ENCODE measurements at places on chromosomes 7 and 10.

- no peak for DNase-seq
These were observed 87.7 kb downstream of the SEM1 start for GRCh38 chr7:96621932-96622331.

DNA sequence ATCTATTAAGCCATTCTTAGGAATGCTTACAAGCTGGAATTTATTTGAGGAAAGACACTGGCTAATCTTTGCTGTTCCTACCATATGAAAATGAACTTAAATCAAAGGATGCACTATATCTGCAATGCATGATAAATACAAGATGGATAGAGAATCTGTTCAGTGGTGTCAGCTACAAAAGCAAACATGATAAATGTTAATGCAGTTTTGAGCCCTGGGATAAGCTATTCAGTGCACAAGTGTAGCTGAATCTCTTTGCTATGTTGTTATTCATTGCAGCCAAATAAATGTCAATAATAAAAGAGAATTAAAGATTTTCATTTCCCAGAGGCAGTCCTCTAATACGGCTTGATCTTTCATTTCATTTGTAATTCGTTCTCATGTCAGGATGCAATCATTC is 223.8 kb upstream of the KAT6B start:
- DNase-seq: no peak

DNA sequence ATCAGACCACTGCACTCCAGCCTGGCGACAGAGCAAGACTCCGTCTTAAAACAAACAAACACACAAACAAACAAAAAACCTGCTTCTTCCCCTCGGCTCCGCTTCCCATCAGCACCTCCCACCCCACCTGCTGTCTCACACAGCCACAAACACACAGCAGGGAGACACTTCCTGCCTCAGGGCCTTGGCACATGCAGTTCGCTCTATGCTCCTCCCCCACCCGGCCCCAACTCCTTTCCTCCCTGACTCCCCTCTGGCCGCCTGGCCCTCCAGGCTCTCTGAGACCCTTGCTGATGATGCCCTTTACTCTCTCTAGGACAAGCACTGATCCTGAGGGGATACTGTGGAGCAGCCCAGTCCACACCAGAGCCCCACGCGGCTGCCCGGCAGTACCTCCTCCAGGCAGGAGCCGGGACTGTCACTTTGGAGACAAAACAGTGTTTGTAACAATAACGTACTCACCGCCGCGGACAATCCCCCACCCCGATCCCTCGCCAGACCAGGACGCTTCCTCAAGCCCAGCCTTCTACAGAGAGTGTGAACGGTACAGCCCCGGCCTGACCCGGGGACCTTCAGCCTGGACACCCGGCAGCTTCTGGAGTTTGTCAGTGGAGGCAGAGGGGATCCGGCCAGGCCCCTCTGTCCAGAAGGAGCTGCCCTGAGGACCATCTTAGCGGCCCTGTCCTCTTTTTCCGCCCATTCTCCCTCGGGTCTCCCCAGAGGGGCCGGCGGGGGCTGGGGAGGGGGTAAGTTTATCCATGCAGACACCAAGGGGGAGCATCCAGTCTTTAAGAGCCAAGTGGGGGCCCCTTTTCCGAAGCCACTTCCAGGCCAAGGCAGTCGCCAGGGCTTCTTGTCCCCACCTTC is 50.0 kb upstream of the GTF2IRD1 start:
- DNase-seq: no peak

GRCh38 chr7:125568799-125569198 is 639.2 kb upstream of the POT1 start:
- no peak for DNase-seq

DNA sequence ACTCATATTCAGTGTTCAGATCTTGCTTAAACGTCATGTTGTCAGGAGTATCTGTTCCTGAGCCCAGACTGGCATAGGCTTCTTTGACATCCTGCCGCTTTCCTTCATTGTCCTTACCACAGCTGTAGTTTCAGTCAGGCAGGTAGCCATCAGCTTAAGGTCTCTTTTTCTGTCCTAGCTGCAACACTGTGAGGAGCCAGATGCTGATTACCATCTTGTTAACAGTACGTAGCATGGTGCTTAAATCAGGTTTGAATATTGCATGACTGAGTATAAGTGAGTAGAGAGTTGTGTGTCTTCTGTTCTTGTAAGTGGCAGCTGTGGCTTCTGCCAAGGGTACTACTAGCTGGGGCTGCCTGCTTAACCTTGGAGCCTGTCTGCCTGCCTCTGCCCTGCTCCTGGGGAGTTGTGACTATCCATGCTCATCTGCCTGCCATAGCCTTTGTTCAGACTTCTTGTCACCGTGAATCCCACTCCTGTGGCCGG is 92.6 kb downstream of the MAPK8 start:
- no peak for DNase-seq

DNA sequence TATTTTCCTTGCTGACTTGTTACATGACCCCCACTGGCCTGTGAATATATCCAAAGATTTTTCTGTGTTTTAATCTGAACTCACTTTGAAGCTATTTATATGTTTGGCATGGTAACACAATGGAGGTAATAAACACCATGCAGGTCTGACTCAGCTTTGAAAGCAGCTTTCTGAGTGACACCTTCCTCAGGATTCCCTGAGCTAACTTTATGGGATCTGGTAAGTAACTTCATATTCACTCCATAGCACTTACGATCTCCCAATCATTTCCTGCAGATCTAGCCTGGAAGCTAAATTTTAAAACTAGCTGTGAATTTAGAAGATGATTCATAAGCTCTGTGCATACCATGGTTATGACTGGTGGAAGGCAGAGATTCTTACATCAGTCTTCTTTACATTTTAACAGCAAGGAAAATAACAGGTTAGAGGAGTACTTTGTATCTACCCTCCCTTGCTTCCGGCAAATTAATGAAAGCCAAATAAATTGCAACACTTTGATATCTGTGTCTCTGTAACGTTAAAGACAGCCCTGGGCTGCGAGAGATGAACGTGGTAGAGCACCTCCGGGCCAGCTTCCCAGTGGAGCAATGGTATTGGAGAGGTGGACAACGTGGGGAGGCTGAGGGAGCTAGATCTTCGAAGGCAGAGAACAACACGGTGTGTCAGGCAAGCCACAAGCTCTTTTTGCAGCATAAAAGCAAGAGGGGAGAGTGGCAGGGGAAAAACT is 170.2 kb upstream of the KLF14 start:
- no peak for DNase-seq

- DNase-seq: no peak
These were observed 28.1 kb upstream of the GARS1 start for GRCh38 chr7:30566596-30566995.

- no peak for DNase-seq
These were observed 67.1 kb downstream of the BMPR1A start for GRCh38 chr10:86823565-86823964.

- DNase-seq: no peak
These were observed 1392.4 kb upstream of the CELF2 start for GRCh38 chr10:9625304-9625703.

DNA sequence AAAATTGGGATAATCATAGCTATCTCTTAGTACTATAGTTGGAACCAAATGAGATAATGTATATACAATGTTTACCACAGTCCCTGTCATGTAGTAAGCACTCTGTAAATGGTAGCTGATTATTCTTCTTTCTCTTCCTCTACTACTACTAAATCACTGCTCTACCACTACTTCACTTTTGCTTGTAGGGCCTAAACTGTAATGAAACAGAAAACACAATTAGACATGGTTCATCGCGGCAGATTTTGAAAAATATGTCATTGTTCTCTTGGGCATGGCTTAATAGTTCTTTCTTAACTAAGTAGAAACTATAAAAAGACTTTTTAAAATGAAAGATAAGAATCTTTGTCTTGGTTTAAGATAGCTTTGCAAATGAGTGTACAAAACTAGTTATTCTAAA is 34.9 kb downstream of the R3HCC1L start:
- no peak for DNase-seq

GRCh38 chr10:49556723-49557122 is 17.8 kb upstream of the ERCC6 start:
- no peak for DNase-seq

DNA sequence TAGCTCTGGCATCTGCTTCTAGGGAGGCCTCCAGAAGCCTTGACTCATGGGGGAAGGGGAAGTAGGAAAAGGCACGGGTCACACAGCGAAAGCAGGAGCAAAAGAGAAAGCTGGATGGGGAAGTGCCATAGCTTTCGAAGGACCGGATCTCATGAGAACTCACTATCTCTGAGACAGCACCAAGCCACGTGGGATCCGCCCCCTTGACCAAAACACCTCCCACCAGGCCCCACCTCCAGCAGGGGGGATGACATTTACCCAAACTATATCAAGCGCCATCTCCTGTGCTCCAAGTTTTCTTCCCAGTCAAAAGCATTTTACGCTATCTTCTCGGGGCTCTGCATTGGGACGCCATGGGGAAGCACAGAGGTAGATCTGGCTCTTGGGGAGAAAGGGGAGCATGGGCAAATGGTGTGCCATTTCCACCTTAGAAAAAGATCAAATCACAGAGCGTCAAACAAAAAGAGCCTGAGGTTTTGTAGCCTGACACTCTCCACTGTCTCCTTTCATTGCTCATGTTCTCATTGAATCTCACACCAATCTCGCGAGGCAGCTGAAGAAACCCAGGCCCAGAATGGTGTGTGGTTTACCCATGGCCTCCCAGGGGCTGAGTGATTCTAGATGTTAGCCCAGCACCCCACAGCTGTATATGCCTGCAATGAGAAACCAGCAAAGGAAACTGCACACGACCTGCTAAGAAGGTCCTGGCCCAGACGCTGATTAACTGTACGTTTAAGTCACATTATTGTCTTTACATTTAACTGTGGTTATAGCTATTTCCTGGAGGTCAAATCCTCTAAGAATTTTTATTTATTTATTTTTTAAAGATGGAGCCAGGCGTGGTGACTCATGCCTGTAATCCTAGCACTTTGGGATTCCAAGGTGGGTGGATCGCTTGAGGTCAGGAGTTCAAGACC is 8.1 kb upstream of the OLAH start:
- peak; percentile 5 for DNase-seq

DNA sequence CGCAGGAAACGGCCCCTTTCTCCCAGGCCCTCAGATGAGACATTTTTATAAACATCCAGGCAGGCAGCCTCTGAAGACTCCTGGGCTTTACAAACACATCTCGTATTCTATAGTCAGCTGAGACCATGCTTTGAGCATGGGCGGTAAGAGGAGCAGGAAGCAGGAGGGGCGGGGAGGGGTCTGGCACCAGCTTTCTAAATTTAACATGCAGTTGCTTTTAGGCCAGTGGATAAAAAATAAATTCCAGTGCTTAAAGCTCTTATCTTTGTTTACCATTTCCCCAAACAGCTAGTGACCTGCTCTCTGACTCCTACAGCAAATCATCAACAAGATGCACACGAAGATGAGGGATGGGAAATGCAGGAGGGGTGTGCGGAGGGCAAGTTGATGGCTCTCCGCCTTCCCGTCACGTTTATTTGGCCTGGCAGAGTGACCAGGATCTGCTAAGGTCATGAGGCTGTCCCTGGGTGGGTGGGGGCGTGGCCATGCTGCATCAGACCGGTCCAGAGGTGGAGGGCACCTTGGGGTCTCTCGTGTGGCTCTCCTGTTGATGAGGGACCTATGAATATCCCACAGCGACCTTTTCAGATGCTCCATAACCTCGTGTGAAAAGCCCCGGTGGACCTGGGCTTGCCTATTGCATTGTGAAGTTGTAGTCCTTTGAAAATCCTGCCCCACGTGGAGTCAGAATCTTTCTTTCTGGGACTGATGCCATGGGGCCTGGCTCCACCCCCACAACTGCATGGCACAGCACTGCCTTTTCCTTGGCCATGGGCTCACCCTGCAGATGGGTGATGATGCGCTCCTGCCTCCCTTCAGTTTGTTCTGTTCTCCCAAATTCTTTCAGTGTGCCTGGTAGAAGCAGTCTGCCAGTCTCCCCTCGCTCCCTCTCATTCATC is 67.5 kb downstream of the PARP12 start:
- DNase-seq: no peak
